ENCODE measurements at places on chromosomes 7 and 10.

- no peak for DNase-seq
These were observed 174.8 kb downstream of the TNS3 start for GRCh38 chr7:47407136-47407535.

DNA sequence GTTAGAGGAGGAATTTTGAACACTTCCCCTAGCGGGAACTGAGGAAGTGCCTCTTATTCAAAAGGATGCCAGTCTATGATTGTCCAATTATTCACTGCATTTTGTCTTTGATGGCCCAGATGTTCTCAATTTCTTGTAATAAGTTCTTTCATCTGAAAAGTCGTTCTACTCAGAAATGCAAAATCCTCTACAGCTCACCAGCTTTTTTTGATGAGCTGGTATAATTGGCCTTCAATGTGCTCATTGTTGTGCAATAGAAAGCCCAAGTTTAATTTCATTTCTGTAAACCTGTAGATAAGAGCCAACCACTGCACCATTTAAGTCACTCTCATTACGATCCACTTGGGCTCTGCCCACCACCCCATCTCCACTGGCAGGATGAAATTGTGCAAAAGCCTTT is 978.7 kb upstream of the AUTS2 start:
- DNase-seq: no peak

- DNase-seq: peak; percentile 63
These were observed 1.4 kb downstream of the FBXW4 start for GRCh38 chr10:101693651-101693977.

- no peak for DNase-seq
These were observed 20.6 kb downstream of the ACSL5 start for GRCh38 chr10:112394475-112394875.

DNA sequence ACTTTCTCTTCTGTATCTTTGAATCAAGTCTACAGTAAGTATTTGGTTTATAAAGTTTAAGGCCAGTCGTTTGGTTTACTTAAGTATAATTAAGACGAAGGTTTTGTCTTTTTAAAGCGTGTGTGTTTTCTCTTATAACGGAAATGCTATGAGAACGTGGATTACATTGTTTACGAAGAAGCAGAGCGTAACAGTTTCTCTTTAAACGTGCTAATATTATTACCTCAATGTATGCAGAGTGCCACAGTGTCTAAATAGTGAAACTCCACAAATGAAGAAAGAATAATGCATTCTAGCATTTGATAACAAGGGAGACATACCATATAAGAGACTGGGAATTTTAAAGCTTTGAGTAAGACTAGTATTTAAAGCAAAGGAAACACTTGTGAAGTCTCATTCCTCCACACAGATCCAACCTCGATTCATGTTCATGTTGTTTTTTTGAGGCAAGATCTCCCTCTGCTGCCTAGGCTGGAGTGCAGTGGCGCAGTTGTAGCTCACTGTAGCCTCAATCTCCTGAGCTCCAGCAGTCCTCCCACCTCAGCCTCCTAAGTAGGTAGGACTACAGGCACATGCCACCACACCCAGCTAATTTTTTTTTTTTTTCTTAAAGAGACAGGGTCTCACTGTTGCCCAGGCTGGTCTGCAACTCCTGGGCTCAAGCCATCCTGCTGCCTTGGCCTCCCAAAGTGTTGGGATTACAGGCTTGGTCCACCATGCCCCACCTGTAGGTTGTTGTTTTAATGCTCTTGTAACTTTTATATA is 75.1 kb downstream of the ANKRD61 start:
- peak; percentile 84 for DNase-seq

DNA sequence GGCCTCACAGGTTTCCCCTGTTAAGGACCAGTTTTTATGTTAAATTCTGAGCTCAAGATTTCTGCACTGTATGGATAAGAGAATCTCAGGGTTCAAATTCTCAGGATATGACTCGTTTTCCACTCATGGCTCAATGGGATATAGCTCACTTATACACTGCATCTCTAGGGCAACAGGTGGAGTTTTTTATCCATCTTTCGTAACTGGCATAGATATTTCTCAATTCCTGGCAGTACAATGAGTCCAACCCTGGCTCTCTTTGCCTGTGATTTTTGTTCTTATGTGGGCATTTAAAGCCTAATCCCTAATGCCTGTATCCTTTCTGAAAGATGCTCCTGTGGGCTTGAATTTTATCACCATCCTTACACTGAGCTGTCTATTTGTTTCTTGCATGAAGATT is 7.6 kb downstream of the CCDC172 start:
- no peak for DNase-seq

All from hematopoietic multipotent progenitor cell treated with erythropoietin and hydrocortisone succinate and interleukin-3 and kit ligand, for 8 days (in vitro differentiated cells).